ENCODE measurements at places on chromosomes 13 and 19.

DNA sequence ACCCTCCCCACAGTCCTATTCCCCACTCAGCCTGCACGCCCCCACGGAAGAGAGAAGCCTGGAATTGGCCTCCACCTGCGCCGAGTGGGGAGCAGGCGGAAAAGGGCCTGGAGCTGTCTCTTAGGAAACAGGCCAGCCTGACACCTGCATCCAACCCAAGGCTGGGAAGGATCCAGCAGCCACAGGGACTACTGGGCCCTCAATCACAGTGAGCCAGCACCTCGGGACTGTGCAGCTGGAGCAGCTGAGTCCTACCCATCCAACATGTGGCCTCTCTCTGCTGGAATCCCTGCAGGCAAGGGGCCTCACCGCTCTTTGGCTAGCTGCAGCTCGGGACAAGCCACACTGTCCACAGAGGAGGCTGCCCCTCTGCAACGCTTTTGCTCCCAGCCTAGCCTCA, 8.3 kb upstream of the EPHX3 start:
- DNase-seq = no peak

DNA sequence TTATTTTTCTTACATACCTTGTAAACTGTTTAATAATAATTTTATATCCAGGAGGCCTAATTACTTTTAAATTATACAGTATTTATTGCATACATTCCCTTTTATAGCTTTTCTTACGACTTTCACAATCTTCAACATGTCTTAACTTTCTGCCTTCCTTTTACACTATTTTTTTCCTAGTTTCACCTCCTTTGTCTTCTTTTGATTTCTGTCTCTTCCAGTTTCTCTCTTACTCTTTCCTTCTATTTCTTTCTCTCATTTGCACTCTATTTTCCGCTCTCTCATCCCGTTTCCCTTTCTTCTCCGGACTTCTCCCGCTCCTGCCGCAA, 11.5 kb downstream of the ZNF552 start:
- no peak for DNase-seq

DNA sequence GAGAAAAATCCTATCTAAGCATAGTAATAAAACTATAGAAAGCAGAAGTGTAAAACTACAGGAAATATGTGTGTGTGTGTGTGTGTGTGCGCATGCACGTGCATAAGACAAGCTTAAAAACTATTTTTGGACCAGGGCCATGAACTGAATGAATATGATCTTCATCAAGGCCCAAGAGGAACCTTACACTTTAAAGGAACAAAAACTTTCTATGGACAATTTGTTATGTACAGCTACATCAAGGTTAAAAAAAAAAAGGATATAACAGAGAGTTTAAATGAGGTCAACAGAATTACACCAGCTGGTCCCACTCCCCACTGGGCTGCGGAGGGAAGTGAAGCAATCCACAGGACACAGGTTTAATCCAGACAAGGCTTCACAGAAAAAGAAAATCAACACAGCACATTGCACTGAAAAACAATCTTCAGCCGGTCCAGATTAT, 151.1 kb downstream of the LHFPL6 start:
- DNase-seq = no peak

GRCh38 chr19:38417544-38418506, 8.2 kb downstream of the RASGRP4 start:
- no peak for DNase-seq

DNA sequence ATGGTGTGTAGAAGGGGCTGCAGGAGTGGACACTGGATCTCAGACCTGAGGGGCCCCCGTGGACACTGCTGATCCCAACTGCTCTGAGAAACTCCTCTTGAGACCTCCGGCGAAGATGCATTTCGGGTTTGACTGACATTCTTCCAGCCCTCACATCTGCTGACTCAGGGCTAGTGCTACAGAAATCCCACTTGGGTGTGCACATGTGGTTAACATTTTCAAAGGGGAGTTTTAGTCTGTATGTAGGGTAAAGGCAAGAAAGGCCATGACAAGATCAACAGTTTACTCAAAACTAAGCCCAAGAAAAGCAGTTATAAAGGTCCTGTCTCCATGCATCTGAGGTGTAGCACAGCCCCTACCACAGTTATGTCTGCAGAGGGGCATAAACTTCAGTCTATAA, 31.2 kb downstream of the DLEU7 start:
- no peak for DNase-seq

GRCh38 chr13:81770868-81771505, 1430.1 kb upstream of the SPRY2 start:
- no peak for DNase-seq

DNA sequence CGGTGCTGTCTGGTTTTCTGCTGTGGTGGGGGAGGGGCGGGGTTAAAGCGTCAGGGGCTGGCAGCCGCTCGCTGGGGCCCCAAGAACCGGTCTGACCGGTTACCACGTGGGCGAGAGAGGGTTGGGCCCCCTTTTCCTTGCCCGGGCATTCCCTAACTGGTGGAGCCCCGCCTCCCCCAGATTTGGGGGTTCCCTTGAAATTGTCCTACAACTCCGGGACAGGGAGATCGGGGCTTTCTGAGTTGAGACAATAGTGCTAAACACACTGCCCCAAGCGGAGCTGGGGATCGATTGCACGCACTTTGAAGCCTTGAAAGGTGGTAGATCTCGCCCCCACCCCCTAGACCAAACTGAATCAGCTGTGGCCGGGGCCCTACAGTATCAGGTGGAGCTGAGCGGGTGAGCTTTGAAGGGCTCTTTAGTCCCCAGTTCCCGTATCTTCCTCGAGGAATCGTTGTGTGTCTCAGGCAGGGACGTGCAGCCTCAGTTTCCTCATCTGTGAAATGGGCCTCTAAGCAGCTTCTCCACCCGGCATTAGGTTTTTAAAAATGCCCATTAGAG, 4.8 kb downstream of the IER2 start:
- peak; percentile 13 for DNase-seq

DNA sequence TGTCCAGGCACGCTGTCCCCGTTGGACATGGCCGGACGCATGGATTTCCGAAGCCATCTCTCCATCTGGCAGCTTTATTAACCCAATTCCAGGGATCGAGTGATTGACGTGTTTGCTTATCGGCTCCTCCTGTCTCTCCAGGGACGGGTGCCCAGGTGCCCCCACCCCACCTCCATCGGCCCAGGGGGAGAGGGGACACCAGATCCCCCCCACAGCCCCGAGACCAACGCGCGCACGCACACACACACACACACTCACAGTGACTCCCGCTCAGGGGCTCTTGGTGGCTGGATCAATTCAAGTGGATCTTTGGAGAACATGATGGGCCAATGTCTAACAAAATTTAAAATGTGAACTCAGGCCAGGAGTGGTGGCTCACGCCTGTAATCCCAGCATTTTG, 23.1 kb upstream of the ONECUT3 start:
- DNase-seq = no peak

- DNase-seq = no peak
Observed at GRCh38 chr13:113357529-113357928, 6.4 kb downstream of the GRTP1 start.

- no peak for DNase-seq
Observed at GRCh38 chr13:41274881-41275280, 11.5 kb upstream of the MTRF1 start.

GRCh38 chr13:76764429-76764828, 121.8 kb downstream of the KCTD12 start:
- no peak for DNase-seq

GRCh38 chr19:7772752-7773291, 9.8 kb downstream of the CLEC4M start:
- DNase-seq = no peak

- DNase-seq = no peak
Observed at GRCh38 chr13:76687467-76687866, 198.7 kb downstream of the KCTD12 start.

DNA sequence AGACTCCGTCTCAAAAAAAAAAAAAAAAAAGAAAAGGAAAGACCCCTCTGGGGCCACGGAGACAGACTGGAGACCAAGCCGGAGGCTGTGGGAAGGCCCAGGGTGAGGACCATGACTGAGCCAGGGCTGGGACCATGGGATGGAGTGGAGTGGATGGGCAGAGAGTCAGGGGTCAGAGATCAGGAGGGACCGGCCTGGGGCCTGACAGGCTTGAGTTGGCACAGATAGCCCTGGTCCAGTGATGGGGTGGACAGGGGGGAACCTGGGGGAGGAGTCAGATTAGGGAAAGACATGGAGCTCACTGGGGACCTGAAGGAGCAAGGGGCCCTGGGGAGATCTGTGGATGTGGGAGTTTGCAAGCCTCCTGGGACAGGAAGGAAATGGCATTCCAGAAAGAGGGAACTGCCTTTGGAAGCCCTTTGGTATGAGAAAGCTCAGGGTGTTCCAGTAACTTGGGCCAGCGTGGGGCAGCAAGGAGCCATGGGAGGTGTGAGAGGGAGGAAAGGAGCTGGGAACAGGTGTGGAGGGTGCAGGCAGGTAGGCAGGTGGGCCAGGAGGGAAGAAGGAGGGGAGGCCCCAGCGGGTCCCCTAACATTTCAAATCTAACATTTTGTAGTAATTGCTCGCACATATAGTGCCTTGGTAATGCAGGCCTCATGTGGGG, 6.3 kb upstream of the RPL13A start:
- DNase-seq = no peak

- DNase-seq = no peak
Observed at GRCh38 chr19:49189259-49189658, 31.7 kb downstream of the TRPM4 start.

- peak; percentile 48 for DNase-seq
Observed at GRCh38 chr19:36771261-36772231, 1.1 kb downstream of the ZNF850 start.

DNA sequence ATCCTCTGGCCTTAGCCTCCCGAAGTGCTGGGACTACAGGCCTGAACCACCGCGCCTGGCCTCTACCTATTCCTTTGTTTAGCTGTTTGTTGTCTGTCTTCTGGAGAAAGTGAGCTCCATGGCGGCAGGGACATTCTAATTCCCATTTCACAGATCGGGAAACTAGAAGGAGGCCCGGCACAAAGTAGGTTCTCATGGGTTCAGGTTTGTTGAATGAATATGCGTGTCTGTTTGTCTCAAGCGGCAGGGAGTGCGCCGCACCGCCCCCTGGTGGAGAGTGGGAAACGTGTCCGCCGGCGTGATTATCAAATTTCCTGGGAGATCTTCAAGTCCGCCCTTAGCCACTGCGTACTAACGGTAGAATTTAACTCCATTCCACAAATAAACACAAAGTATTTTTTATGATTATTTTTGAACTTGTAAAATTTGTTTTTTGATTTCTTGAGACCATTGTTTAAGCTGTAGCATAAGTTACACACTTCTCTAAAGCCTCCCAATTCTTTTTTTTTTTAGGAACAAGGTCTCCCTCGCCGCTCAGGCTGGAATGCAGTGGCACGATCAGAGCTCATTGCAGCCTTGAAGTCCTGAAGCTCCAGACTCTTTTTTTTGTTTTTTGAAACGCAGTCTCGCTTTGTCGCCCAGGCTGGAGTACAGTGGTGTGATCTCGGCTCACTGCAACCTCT, 8.9 kb upstream of the CCDC9 start:
- DNase-seq = peak; percentile 59

DNA sequence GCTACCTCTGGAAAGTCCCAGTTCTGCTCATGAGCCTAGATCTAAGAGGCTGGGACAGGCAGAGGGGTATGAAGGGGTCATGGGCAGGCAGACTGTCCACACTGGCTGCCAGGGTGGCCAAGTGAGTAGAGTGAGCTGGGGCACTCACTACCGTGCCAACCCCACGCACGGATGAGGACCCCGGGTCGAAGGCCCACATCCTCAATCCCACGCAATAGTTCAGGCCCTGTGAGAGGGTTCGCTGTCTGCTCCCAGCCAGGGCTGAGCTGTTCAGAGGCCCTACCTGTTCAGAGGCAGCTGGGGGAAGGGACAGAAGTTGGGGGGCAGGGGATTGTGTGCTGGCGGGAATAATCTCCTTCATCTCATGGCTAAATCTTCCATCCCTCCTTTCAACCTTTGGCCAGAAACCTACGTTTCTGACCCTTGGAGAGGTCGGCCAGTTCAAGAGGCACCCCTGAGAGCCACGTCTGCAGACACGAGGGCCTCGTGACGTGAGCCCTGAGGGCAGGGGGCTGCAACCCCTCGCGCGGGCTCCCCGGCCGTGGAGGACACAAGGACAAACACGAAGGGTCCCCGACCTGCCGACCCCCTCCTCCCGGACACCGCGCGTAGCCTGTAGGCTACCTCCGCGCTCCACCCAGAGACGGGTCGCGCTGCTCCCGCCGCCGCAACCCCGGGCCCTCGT, 1.0 kb upstream of the RPS5 start:
- DNase-seq = no peak

DNA sequence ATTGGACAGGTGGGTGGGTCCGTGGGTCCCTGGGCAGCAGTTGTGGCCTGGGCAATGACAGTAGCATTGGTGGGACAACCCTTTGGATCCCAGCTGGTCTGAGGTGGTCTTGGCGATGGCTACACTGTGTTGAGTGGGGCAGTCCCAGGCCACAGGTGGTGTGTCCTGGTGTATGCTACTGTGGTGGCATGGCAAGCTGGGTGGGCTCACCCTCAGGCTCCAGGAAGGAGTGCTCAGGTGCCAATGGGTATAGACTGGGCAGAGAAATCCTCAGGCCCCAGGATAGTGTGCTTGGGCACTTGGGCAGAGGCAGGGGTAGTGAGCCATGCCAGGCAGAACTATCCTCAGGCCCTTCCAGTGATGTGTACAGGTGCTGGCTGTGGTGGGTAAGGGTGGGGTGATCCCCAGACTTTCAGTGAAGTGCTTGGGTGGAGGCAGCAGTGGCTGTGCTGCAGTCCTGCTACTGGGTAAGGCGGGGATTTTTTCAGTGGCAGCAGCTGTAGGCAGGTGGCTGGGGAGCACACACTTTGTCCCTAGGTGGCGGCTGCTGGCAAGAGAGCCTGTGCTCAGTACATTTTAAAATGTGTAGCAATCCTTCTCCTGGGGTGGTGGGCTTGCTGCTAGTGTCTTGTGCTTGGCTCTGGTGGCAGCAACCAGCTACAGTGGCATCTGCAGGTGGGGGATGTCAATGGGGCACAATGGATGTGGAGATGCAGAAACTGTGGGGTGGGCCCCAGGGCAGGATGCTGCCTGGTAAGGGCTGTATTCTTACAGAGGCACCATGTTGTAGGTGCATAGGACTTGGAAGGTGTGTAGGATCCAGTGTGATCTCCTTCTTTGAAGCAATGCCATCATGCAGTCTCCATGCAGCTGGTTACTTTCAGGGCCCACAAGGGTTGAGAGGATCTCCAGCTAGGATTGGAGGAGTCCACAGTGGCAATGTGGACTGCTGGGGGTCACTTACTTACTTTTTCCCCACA, 64.9 kb downstream of the DNAJC3 start:
- DNase-seq = no peak

DNA sequence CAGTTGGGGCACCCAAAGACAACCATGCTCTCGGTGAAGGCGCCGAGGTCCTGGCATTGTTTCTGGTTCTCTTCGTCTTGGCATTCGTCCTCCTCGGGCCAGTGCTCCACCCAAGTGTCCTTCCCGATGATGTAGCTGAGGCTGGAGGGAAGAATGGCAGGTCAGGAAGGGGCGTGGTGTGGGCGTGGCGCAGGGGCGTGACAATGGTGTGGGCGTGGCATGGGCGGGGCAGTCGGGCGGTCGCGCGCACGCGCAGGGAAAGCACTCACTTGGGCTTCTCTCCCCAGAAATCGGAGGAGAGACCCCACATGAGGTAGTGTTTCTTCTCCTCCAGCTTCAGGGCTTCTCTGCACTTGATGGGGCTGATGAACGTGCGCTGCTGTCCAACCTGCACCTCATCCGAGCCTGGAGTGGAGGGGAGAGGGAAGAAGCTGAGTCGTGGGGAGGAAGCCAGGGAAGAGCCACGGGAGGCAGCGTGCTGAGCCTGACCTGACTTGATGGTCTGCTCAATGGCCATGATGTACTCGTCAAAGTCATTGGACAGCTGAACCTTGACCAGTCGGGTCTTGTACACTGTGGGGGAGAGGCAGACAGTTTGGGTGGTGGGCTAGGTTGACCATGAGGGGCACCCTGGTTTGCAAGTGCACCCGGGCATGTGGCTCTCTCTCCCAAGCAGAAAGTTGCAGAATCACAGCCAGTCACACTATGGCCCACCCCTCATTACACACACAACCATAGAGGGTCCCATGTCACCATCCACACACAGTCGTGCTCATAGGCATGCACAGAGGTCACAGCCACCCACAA, 8.1 kb upstream of the TNFSF14 start:
- DNase-seq = no peak

All from urothelium cell line (cell line).